ENCODE measurements at places on chromosomes 1 and 21. TPM values are rescaled to one million over a fixed set of nuclear protein-coding genes. Genes with fewer than 3 reads are reported as not detected.

DNA sequence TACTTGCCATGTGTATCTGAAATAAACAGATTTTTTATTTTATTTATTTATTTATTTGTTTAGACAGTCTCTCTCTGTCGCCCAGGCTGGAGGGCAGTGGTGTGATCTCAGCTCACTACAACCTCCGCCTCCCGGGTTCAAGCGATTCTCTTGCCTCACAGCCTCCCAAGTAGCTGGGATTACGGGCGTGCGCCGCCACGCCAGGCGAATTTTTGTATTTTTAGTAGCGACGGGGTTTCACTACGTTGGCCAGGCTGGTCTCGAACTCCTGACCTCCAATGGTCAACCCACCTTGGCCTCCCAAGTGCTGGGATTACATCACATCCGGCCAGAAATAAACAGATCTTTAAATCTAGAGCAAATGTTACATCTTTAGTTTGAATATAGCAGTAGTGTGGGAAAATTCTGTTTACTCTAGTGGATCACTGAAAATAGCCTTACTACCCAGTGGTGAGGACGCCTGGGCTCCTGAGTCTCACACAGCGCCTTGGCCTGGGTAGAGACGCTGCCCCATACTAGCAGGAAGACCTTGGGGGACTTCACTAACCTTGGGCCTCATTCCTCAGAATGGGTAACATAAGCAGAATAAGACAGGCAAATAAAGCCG, 709 bp downstream of the GART start:
- peak; percentile 58 for DNase-seq

- no peak for DNase-seq
Observed at GRCh38 chr1:28516518-28516956, 10.7 kb downstream of the RCC1 start.

DNA sequence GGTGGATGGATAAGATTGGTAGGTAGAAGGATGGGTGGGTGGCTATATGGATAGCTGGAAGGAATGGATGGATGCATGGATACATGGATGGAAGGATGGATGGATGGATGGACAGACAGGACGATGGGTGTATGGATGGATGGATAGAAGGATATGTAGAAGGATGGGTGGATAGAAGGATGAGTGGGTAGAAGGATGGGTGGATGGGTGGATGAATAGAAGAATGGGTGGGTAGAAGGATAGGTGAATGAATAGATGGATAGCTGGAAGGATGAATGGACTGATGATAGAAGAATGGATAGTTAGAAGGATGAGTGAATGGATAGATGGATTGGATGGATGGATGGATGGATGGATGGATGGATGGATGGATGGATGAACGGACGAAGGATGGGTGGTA, 5.0 kb downstream of the MASP2 start:
- DNase-seq: no peak

DNA sequence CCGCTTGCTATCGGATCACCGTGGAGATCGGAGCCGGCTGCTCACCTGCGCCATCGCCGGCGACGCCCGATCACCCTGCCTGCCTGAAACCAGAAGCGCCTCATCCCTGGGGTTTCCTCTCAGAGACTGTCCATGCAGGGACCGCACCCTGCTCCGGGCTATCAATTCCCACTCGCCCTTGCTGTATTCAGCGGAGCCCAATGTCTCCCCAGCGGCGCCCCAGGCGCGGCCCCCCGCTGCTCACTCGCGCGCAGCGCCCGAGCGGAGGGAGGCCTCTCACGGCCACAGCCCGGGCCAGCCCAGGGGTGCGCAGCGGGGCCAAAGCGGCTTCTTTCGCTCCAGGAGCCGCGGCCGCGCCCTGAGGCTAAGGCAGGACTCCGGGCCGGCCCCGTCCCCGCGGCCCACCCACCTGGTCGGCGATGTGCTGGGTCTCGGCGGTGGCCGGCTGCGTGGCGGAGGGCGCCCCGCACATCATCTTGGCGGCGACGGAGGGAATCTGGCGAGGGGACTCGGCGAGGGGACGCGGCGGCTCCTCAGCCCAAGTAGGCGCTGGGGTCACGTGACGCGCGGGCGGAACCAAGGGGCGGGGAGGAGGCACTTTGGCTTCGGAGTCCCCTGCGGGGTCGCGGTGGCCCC, at the start of gene CSTB:
CSTB (minus strand) TSS at position 514 of the 636 bp plus-strand sequence; CDS start at position 475, 39 bp downstream.
- DNase-seq: peak; percentile 98

GRCh38 chr1:215114154-215114933, 31.8 kb downstream of the KCNK2 start:
- no peak for DNase-seq

Gene ZNF683
- not detected for total RNA-seq
